ENCODE measurements at places on chromosomes 13 and 19.

- DNase-seq, result no peak
Observed at GRCh38 chr13:47774671-47774994, 226.4 kb downstream of the SUCLA2 start.

DNA sequence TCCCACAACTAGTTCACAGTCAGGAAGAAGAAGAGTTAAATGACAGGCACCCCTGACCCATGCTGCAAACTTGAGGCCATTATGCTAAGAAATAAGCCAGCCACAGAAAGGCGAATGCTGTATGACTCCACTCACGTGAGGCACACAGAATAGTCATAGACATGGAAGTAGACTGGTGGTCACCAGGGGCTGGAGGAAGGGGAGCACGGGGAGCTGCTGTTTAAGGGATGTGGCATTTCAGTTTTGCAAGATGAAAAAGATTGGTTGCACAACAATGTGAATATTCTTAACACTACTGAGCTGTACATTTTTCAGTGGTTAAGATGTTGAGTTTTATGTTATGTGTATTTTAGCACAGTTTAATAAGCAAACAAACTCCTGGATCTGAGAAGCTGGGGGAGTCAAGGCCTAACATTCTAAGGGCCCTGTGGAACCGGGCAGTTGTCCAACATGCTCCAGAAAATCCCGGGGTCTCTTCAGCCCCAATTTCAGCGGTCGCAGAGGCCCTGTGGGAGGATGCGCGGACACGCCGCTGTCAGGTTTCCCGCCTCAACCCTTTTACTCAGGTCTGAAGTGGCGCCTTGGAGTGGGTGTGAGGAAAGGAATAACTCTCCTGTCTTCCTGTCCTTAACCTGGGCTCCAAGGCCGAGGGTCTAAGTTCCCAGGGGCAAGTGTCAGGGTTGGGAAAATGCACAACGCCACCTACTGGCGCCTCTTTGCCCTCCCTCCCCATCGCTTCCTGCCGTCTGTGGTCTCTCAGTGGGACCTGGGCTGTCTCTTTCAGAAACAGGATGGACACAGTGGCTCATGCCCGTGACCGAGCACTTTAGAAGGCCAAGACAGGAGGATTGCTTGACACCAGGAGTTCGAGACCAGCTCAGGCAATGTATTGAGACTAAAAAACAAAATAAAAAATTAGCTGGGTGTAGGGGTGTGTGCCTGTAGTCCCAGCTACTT lies 4.4 kb upstream of the TMEM272 start:
- no peak for DNase-seq

GRCh38 chr13:113598481-113598880 lies 13.9 kb downstream of the TFDP1 start:
- peak; percentile 75 for DNase-seq

DNA sequence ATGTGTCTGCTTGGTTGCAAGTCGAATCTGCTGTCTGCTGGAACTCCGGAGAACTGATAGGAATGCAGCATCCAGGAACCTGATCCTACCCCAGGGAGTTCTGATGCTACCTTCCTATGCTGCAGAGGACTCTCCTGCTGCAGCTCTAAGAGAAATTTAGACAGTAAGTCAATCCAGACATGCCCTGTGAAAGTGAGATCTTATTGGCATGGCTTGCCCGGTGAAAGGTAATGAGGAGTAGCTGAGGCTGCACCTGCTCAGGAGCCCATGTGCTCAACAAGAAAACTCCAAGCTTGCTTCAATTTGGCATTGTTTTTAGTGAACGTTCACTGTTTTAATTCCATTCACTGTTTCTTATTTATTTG lies 217.3 kb upstream of the SERP2 start:
- DNase-seq, result no peak

- DNase-seq, result no peak
Observed at GRCh38 chr19:28258829-28259228, 954.1 kb downstream of the UQCRFS1 start.

- DNase-seq, result no peak
Observed at GRCh38 chr19:42322305-42322704, 3.1 kb upstream of the MEGF8 start.

GRCh38 chr19:50567882-50568727 lies at the start of gene LRRC4B:
TSS of gene LRRC4B (minus strand) at chr19:50568435. CDS start at chr19:50548838, 19,597 bp downstream.
- DNase-seq, result no peak

GRCh38 chr13:104204177-104204576 lies 1138.0 kb upstream of the SLC10A2 start:
- no peak for DNase-seq

- no peak for DNase-seq
Observed at GRCh38 chr13:40668335-40668734, 1.9 kb upstream of the FOXO1 start.

- DNase-seq, result no peak
Observed at GRCh38 chr13:99375738-99376080, 68.5 kb upstream of the GPR183 start.

DNA sequence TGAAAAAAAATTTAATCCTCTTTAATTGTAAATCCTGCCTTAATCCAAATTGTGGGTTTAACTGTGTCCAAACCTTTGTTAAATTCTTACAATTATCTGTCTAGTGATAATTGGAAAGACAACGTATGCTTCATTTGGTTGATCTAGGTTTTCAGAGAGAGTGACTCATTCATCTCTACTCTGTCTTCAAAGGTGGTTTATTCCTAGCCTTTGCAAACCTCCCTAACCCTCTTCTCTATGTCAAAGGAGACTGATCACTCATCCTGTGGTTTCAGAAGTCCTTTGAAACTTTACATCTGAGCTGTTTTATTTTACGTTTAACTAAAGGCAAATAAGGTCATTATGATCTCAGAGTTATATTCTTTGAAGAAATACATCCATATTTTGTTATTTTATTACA lies 8.8 kb upstream of the OXGR1 start:
- no peak for DNase-seq

DNA sequence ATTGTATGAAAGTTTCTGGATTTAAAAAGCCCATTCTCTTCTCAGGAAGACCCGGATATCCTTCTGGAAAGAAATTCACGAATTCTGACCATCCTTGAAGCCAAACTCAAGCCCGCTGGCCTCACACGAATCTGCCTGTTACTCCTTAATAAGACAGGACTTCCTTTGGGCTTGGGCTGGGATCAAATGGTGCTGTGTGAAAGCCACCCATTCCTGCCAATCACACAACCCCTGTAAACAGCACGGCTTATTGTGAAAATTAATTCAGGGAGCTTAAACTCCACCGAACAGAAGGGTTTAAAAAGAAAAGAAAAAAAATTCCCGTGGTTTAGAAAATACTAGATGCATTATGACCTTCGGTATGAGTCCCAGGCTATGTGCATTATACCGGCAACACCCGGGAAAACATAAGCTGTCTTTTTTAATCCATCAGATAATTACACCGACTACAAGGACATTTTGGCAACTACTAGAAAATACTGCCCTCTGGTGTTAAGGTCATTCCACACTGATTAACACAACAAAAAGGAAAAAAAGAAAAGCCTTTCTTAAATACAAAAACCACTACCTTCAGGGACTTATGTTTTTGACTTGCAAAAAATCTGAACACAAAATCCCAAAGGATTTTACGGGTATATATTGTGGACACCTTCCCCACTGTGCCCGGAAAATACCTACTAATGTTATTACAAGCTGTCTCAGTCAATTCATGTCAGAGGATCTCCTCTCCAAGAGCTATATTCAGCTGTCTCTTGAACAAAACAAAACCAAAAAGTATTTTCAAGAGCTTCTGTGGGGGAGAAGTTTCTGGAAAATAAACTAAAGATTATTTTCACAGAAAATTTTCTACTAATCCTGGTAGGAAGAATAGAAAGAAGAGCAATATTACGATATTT lies 76.0 kb upstream of the LSM14A start:
- DNase-seq, result no peak

- DNase-seq, result no peak
Observed at GRCh38 chr19:5436948-5437306, 18.3 kb upstream of the ZNRF4 start.

GRCh38 chr19:8575467-8575997 lies 1.7 kb downstream of the MYO1F start:
- DNase-seq, result no peak

DNA sequence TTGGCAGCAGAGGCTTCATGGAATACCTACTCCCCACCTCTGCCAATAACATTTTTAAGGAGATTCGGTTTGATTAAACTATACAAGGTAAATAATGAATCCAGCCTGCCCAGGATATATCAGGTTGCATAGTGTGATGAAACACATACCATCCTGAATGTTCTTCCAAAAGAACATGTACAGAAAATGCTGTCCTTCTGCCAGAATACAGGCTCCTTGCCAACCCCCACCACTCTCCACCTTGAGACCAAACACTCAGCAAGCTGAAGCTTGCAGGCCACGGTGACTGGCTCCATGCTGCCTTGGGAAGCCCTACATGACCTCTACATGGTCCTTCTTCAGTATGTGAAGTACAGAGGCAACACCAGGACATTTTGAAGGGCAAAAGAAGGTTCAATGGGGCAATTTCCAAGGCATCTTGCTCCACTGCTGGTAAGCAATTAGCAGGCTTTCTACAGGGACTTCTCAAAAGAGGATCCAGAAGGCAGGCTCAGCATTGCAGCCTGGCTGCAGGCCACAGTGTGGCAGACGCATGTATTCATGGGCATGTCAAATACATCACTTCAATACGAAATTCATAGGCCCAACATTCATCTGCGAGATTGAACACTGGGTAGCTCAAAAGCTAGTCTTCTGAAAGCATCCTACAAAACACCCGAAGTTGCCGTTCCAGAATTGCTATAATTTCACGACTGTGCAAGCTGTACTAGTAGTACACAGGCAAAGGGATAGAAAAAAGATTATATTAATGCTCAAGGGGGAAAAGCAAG lies 62.4 kb upstream of the SERP2 start:
- no peak for DNase-seq

- no peak for DNase-seq
Observed at GRCh38 chr13:67620665-67621064, 390.5 kb upstream of the PCDH9 start.

DNA sequence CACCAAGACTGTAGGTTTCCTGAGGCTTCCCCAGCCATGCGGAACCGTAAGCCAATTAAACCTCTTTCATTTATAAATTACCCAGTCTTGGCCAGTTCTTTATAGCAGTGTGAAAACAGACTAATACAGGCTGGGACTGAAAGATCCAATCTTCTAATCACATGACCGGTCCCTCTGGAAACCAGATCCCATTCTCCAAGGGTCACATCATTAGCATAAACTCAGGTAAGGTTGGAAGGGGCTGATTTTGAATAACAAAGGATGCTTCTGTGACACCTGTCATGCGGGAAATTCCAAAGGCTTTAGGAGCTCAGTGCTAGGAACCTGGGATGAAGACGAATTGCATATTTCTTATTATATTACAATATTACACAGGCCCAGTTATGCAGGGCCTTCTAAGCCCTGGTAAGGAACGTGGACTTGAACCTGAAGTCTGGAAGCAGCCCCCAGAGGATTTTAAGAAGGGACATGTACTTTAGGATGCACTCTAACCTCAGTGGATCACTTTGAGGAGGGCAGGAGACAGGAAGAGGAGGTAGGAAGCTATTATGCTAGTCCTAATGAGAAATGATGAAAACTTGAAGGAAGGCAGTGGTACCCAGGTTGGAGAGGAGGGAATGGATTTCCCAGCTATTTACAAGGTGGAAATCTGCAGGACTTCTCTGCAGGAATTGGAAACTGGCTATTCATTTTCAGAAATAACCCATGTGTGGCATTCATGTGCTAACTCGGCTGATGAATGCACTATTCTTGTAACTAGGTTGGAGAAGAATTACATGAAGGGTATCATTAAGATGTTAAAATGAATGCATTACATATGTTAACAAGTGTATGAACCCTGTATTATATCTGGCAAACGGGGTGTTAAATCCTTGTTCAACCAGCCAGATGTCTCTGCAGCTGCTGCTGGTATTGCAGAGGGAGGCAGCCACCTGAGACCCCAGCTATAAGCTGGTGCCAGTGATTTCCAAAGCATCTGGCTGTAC lies 19.3 kb downstream of the TNFSF11 start:
- no peak for DNase-seq

- DNase-seq, result no peak
Observed at GRCh38 chr19:10074153-10074552, 12.0 kb upstream of the SHFL start.

DNA sequence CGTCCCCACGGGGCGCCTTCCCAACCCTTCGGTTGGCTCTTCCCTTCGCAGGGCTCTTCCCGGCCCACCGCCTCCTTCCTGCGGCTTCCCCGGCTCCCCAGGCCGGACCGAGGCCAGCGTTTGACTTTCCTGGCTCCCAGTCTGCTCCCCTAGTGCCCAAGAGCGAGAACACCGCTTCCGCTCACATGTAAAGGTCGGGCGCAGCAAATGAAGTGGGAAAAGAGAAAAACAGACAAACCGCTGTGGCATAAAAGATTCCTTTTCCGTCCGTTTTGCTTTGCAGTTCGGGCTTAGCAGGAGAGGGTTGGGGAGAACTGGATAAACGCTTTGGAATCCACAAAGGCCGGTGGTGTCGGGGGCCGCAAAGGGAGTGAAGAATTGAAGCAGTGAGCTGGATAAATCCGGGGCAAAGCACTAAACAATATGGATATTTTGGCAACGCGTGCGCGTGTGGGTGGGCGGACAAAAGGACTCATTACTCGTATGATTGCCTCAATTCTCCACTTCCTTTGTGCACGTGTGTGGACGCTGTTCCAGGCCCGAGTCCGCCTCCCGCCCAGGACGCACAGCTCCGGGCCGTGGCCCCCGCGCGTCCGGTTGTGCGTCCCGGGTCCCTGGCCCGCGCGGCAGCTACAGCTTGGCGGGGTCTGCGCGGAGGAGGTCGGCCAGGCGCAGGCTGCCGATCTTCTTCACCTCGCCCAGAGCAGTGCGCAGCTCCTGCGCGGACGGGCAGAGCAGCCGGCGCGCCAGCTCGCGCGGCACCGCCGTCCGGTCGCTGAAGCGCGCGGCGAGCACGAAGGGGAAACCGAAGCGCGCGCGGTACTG lies 8.6 kb upstream of the CDX2 start:
- no peak for DNase-seq

DNA sequence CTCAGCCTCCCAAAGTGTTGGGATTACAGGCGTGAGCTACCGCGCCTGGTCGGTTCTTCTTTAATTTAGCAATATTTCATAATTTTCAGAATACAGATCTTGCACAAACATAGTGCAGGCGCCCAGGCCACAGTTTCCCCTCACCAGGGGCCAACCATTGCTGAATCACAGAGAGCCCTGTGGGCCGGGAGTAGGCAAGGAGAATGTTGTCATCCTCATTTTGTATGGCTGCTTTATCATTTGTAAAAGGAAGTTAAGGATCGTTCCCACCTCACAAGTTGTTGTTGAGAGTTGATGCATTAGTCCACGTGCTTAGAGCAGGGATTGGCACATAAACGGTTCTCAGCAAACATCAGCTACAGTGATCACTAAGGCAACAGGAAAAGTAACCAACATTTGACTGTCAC lies 30.2 kb downstream of the MEIS3 start:
- DNase-seq, result no peak
